ENCODE measurements at places on chromosomes 6 and 20.

- no peak for DNase-seq
Observed at GRCh38 chr20:24106150-24106800, 117.7 kb upstream of the GGTLC1 start.

- no peak for DNase-seq
Observed at GRCh38 chr6:88855541-88856147, 107.8 kb downstream of the RNGTT start.

GRCh38 chr20:45969712-45970634 lies 2.0 kb downstream of the ZNF335 start:
- no peak for DNase-seq

GRCh38 chr6:13038315-13038714 lies 290.0 kb downstream of the TBC1D7 start:
- DNase-seq = no peak

DNA sequence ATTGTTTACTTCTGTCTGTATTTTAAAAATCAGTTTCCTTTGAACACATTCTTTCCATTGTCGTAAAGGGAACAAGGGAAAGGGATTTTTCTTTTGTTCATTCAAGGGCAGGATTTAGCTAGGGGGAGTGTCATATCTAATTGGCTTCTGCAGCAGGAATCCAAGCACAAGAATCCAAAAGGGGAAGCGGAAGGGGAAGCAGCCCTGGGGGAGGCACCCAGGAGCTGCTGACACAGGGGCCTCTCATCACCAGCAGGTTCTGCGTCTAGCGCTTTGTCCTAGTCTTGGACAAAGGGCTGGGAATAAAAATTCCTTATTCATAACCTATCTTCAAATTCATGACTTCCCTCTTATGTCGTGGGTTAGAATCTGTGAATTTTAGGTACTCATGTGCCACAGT lies 13.7 kb downstream of the RIPK1 start:
- DNase-seq = no peak

- peak; percentile 36 for DNase-seq
Observed at GRCh38 chr6:11653028-11653583, 115.6 kb downstream of the TMEM170B start.

DNA sequence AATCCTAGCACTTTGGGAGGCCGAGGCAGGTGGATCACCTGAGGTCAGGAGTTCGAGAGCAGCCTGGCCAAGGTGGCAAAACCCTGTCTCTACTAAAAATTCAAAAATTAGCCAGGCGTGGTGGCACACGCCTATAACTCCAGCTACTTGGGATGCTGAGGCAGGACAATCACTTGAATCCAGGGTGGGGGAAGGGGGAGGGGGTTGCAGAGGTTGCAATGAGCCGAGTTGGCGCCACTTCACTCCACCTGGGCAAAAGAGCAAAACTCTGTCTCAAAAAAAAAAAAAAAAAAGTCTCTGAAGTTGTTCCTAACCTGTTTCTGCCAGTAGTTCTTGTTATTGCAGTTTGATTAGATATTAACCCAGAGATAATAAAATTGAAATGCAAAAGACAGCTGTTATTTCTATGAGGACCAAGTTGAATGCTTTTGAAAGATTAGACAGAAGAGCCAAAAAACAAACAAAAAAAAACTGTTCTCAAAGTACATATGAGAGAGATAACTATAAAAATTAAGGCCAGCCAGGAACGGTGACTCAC lies 22.6 kb downstream of the PIGU start:
- DNase-seq = no peak

- DNase-seq = no peak
Observed at GRCh38 chr20:20498076-20498861, 130.4 kb downstream of the INSM1 start.

- DNase-seq = no peak
Observed at GRCh38 chr6:124463271-124463670, 499.0 kb upstream of the RNF217 start.

DNA sequence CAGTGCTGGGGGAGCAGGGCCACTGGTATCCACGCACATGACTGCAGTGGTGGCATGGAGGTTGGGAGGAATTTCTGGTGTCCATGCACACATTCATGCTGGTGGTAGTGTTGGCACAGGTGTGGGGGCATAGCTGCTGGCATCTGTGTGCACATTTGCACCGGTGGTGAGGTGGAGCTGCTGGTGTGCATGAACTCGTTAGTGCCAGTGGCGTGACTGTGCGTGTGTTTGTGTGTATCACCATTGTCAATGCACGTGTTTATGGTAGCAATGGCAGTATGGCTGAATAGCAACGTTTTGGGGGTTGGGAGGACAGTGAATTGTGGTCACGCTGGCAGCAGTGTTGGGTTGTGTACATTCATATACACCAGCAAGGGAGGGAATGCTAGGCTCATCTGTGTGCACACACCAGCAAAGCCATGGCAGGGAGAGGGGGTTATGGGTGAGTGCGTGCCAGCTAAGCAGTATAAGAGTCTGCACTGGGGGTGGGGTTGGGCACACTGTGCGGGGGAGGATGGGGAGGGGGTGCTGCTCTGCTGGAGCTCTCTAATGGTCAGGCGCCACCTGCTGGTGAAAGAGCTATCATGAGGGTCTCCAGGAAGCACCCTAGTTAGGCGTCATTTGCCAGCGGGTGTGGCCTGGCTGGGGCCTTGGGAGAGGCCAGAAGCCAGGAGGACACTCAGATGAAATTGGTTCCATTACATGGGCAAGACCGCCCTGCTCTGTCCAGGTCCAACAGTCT lies 626.1 kb upstream of the ID4 start:
- no peak for DNase-seq

DNA sequence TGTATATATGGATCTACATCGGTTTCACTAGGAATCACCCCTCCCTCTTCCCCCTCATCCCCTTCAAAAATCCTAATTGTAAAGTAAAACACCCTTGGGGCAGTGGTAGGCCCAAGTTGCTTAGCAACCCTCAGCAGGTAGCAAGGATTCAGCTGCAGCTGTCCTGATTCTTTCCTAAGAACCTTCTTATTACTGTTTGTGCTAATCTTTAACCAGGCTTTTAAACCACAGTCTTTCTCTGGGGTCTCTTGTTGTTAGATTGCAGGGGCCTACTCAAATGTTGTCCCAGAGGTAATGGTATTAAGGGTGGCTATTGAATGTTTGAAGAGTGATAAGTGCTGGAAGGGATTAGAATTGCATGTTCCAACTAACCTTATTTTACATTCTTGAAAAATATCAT lies 46.4 kb downstream of the PRL start:
- no peak for DNase-seq

DNA sequence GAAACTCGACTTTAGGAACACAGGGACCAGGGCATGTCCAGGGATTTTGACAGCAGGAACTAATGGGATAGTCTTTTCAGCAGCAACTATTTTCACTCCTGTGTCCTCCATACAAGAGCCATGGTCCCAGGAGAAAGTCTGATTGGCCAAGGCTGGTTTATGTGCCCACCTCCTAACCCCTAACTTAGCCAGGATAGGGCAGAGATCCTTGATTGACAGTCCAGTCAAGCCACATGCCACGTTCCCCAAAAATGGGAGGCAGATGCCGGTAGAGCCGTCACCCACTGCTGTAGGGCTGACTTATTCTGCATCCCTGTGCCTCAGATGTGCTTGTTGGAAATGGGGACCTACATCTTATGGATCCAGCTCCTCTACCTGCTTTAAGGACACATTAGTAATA lies 22.3 kb downstream of the SLC2A10 start:
- DNase-seq = no peak

DNA sequence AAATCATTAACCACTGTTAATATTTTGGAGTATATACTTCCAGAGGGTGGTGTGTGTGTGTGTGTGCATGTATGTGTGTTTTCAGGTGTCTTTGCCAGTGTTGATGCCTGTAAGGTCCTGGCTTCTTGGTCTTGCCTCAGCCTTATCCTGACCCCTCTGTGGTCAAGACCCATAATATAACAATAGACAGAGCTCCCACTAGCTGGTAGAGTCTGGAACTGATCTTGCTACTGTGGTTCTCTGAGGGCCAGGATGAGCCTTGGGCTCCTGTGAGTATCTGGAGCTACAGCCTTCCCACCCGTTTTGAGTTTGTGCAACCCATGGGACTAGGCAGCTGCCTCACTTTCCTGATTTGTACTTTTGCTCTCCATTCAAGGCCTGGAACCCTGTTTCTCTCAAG lies 191.0 kb downstream of the IBTK start:
- no peak for DNase-seq

- no peak for DNase-seq
Observed at GRCh38 chr20:14604143-14604542, 266.7 kb upstream of the FLRT3 start.

- DNase-seq = no peak
Observed at GRCh38 chr20:59043698-59044097, 1.1 kb upstream of the PRELID3B start.

- DNase-seq = no peak
Observed at GRCh38 chr6:125827788-125828320, 37.1 kb downstream of the NCOA7 start.

- no peak for DNase-seq
Observed at GRCh38 chr6:37977715-37978114, 158.2 kb downstream of the ZFAND3 start.

- DNase-seq = no peak
Observed at GRCh38 chr6:16183187-16183664, 54.3 kb downstream of the MYLIP start.

DNA sequence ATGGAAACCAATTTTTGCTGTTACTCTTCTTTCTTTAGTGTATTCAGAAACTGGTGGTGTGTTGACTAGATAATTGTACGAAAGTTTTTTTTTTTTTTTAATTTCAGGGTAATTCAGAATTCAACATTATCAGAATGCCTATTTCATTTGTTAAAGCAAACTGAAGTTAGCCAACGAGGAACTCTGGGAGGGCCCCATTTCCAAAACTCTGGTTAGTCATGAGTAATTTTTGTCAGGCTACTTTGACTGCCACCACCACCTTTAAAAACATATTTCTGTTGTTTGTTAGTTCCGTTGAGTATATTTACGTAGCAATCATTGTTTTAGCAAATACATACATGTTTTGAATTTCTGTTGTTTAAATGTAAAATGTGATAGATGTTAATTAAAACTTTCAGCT lies 763 bp downstream of the ZKSCAN8 start:
- DNase-seq = no peak

DNA sequence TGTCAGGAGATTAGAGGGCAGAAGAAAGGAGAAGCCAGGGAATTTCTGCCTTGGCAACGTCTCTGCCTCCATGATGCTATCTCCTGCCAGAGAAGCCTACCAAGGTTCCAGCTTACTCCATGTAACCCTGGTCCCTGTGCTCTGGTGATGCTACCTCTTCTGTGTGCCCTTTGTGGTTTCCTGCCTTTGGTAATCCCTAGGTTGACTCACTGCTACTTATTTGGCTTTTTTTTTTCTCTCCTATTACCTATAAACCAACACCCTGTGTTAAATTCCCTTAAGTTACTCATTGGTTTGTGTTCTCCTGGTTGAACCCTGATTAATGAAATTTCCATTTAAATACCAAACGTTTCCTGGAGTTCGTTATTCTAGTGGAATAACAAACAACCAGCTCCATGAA lies 527.8 kb upstream of the FLRT3 start:
- no peak for DNase-seq

DNA sequence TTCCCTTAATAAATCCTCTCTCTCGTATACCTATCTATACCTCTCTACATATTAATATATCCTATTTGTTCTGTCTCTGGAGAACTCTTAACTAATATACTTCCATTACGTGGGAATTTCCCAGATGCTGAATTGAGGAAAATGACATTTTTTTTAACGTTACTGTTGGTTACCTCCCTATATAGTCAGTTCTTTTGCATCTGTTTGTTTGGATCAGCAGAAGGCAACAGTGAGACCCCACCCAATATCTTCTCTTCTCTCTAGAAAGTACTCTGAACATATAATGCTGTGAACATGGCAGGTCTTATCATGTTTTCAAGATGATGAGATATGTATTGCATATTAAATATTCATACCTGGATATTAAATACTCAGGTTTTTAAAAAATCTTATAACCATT lies 12.7 kb downstream of the RFPL4B start:
- DNase-seq = no peak

Measured in activated CD4-positive, alpha-beta T cell treated with anti-CD3 and anti-CD28 coated beads, Interleukin-2, amount 50 U/mL, for 4 hours (primary cell).